ENCODE measurements at places on chromosomes 1 and 21.

- peak; percentile 73 for DNase-seq
Measured at GRCh38 chr1:44089371-44090048, 29.1 kb upstream of the KLF17 start.

GRCh38 chr1:91872559-91873081 lies 13.3 kb downstream of the TGFBR3 start:
- DNase-seq: no peak

- DNase-seq: no peak
Measured at GRCh38 chr1:9194024-9194423, 40.5 kb upstream of the H6PD start.

GRCh38 chr1:231046730-231047395 lies 6.8 kb upstream of the FAM89A start:
- DNase-seq: no peak

GRCh38 chr1:117093091-117093534 lies 28.4 kb downstream of the TRIM45 start:
- peak; percentile 95 for DNase-seq

- DNase-seq: no peak
Measured at GRCh38 chr1:117815926-117816325, 113.5 kb downstream of the GDAP2 start.

DNA sequence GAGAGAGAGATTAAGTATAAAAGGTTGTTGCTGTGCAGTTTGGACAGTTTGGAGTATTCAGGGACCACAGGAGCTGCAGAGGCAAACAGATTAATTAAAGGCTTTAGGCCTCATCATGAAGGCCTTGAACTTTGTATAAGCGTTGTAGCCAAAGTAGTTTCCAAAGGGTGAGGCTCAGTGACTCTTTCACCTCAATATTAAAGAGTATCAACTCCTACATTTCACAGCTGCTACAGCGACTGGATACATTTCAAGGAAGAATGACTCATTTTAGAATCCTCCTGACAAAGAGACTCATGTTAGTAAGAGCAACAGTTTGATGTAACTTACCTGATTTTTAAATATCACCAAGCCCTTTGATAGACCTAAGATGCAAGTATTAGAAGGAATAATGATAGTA lies 355.5 kb downstream of the HLX start:
- DNase-seq: peak; percentile 36

DNA sequence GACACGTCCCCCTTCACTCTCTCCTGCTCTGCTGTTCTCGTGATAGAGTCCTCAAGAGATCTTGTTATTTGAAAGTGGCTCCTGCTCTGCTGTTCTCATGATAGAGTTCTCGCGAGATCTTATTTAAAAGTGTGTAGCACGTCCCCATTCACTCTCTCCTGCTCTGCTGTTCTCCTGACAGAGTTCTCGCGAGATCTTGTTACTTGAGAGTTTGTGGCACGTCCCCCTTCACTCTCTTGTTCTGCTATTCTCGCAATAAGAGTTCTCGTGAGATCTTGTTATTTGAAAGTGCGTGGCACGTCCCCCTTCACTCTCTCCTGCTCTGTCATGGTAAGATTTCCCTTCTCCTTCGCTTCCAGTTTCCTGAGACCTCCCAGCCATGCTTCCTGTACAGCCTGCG lies 47.9 kb downstream of the SMYD3 start:
- no peak for DNase-seq

- no peak for DNase-seq
Measured at GRCh38 chr1:199508653-199509052, 518.9 kb upstream of the NR5A2 start.

- peak; percentile 90 for DNase-seq
Measured at GRCh38 chr21:35508139-35508888, 459.2 kb upstream of the RUNX1 start.

GRCh38 chr1:16979475-16980327 lies 719 bp downstream of the MFAP2 start:
- no peak for DNase-seq

DNA sequence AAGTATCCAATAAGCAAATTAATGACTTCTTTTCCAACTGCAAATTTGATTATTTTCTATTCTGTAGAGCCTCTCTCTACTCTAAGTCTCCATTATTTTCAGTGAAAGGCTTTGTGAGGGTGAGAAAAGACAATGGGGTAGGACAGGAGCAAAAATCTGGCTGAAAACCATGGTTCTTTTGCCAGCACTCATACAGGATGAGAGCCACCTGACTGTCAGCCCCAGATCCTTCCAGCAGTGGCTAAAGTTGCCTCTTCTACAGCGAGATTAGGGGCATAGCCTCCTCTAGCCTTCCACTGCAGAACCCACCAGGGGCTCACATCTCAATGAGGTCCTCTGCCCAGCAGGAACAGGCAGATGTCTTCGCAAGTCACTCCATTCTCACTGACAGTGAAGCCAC lies 23.7 kb downstream of the NMNAT2 start:
- DNase-seq: no peak

DNA sequence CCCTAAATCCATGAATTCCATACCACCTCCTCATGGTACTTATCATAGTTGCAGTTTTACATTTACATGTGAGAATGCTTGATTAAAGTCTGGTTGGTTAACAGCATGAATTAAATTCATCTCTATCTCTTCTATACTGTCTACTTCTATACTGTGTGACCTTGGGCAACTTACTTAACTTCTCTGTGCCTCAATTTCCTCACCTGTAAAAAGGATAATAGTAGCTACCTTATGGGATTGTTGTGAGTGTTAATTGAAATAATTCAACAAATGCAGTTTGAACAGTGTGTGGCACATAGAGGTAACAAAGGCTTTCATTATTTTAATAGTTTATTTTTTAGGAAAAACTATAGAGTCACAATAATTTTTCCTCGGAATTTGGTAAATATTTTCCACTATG lies 231.3 kb downstream of the RRAGC start:
- DNase-seq: no peak
